ENCODE measurements at places on chromosomes 6 and 20. TPM values are rescaled to one million over a fixed set of nuclear protein-coding genes. Genes with fewer than 3 reads are reported as not detected.

CTSZ gene
- total RNA-seq: 19.1 TPM

PCK1 gene
- not detected for total RNA-seq

DNA sequence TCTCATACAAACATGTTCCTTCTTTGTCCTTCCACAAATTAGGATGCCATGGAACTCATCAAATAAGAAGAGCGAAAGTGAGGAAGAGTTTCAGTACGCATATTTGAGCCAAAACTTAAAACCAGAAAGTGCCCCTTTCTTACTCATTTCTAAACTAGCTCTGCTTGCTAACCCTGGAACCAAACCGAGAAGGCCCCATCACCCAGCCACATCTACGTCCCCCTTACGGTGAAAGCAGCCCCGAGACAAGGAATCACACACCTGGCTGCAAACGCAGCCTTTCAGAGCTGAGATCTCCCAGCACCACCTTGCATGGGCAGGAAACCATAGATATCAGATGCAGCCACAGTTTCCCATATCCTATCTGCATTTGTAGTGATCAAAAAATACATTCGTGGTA is 28.5 kb downstream of the TRERF1 start:
- peaks cover 64% of the 10 kb centered on the region for H3K4me1 ChIP-seq
- peak overlapping the region; percentile 27 for H3K27ac ChIP-seq

- H3K27ac ChIP-seq: peak overlapping the region; percentile 59
- no peak for DNase-seq
- H3K4me3 ChIP-seq: no peak overlapping the region
- H3K27me3 ChIP-seq: peaks cover 5% of the 10 kb centered on the region
- peaks cover 7% of the 10 kb centered on the region for H3K4me1 ChIP-seq
Observed at GRCh38 chr20:49347156-49347555, 69.3 kb upstream of the ZNFX1 start.

DNA sequence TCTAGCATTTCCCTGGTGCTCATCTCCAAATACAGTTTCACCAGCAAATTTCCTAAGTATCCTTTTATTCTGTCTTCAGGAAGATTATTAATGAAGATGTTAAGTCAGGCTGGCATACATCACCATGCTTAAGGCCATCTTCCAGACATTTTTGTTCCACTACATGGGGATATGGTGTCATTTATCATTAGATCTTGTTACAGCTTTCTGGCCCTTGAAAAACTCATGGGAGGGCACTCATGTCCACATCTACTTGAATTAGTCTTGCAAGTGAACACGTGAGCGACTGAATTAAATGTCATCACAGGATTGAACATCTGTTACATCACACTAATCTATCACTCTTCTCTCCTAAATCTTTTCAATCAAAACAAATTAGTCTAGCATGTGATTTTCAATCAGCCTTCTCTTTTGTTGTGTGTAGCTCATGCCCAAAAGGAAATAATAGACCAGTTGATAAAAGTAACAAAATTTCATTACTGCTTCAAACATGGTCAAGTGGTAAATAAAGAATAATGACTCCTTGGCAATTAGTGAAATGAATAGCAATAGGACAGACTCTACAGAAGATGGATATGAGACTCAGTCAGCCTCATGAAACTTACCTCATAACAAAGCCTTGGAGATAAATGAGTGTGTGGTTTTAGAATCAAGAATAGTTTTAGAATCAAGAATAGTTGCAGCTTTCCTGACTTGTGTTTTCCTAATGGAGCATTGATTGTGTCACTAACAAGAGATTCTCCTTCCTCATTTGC is 80.5 kb downstream of the MTFR2 start:
- no peaks in the 10 kb centered on the region for H3K27me3 ChIP-seq
- H3K4me3 ChIP-seq: no peak overlapping the region
- H3K36me3 ChIP-seq: peaks cover 19% of the 10 kb centered on the region
- no peaks in the 10 kb centered on the region for H3K4me1 ChIP-seq
- H3K27ac ChIP-seq: no peak overlapping the region

DNA sequence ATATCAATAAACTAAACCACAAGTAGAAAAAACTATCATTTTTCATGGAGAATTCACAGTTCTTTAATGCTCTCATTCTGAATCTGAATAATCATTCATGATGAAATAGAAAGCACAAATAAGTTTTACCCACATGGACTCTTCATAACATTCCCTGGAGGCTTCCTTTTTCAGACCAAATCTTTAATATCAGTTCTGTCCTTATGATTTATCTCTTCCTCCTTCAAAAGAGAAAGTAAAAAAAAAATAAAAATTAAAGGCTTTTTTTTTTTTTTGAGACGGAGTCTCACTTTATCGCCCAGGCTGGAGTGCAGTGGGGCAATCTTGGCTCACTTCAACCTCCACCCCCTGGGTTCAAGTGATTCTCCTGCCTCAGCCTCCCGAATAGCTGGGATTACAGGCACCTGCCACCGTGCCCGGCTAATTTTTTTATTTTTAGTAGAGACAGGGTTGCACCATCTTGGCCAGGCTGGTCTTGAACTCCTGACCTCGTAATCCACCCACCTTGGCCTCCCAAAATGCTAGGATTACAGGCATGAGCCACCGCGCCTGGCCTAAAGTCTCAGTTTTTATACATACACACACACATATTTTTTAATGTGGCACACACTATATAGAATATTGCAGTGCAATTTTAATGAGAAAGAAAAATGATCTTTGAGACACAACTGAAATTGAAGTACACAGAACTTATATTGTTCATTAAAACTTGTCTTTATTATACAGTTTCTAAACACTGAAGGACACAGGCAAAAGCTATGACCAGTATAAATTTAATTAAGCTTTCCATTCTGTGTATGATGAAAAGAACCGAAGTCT is 31.9 kb upstream of the ZNF217 start:
- no peak overlapping the region for H3K27ac ChIP-seq
- H3K36me3 ChIP-seq: no peaks in the 10 kb centered on the region
- DNase-seq: no peak
- H3K27me3 ChIP-seq: no peaks in the 10 kb centered on the region
- peaks cover 49% of the 10 kb centered on the region for H3K4me1 ChIP-seq

DNA sequence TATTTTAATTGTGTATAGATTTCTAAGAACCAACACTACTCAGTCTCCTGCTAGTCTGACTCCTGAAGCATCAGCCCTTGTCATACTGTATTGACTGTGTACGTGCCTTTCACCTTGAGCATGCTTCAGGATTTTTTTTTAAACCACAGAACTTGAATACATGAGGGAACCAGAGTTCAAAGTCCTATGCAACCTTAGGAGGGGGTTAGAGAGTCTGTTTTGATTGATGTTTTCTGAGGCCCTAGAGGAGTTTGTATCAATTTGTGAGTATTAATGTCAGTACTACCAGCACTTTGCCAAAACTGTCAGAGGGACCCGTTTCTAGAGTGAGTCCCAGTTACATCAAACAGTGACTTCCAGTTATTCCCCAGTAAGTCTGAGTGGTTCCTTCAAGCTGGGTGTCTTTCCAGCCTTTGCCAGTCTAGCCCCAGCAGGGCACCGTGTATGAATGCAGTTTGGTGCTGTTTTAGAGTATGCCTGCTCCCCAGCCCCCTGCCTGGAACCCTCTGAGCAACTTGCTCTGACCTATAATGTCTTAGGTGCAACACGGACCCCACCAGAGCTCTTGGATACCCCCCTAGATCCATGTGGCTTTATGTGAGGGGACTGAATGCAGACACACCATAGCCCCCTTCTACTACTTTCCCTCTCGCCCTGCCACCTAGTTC is 8.5 kb downstream of the TP53INP2 start:
- H3K4me3 ChIP-seq: no peak overlapping the region
- H3K36me3 ChIP-seq: peaks cover 25% of the 10 kb centered on the region
- peaks cover 17% of the 10 kb centered on the region for H3K4me1 ChIP-seq
- DNase-seq: no peak
- no peaks in the 10 kb centered on the region for H3K27me3 ChIP-seq

Data from naive thymus-derived CD8-positive, alpha-beta T cell (primary cell).